ENCODE measurements at places on chromosomes 12 and 14. TPM values are rescaled to one million over a fixed set of nuclear protein-coding genes. Genes with fewer than 3 reads are reported as not detected.
A peak's percentile ranks its signal among the peaks of the same experiment; 100 is the strongest.

DNA sequence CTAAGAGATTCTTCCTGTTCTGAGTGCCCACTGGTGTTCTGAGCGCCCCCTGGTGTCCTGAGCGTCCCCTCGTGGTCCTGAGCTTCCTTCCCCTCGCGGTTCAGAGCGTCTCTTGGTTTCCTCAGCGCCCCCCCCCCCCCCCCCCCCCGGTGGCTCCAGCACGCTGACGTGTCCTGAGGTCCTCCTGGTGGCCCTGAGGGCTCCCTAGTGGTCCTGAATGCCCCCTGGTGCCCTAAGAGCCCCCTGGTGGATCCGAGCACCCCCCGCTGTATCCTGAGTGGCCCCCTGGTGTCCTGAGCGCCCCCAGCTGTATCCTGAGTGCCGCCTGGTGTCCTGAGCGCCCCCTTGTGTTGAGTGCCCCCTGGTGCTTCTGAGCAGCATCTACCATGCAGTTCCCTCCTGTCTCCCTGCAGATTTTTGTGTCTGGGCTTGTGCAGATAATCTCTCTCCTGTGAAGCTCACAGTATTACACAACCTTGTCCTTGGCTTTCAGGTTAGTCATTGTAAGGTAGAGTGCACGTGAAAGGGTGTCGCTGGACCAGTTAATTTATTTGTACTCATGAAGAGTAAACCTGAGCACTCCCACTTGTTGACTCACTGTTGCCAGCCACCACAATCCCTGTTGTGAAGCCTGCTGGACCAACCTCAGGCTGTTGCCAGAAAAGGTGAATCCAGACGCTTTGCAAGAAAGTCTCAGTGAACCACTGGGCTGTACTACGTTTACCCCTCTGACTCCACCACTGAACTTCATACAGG lies 1168.4 kb downstream of the TMEM121 start:
- H3K4me3 ChIP-seq: no peak overlapping the region
- H3K36me3 ChIP-seq: no peaks in the 10 kb centered on the region
- no peak overlapping the region for H3K27ac ChIP-seq
- H3K27me3 ChIP-seq: no peaks in the 10 kb centered on the region

DNA sequence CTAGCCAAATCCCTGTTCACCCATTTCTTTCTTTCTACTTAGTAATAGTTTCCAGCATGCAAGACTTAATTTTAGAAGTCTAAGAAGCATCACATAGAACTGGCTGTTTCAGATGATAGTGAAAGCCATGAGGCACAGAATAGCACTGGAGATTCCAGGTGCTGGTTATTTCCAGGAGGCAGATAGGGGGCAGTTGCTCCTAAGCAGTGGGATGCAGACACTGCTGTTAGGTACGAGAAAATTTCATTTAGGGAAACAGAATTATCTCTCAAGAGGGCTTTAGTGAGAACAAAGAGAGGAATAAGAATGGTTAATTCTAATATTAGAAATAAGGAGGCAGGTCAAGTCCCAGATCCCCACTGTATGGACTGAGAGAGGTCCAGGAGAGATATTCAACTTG lies 3.6 kb upstream of the MDGA2 start:
- peaks cover 18% of the 10 kb centered on the region for H3K4me1 ChIP-seq
- no peak overlapping the region for H3K27ac ChIP-seq
- H3K4me3 ChIP-seq: no peak overlapping the region
- peaks cover 62% of the 10 kb centered on the region for H3K27me3 ChIP-seq

The RNU7-1 gene
- total RNA-seq: not detected

DNA sequence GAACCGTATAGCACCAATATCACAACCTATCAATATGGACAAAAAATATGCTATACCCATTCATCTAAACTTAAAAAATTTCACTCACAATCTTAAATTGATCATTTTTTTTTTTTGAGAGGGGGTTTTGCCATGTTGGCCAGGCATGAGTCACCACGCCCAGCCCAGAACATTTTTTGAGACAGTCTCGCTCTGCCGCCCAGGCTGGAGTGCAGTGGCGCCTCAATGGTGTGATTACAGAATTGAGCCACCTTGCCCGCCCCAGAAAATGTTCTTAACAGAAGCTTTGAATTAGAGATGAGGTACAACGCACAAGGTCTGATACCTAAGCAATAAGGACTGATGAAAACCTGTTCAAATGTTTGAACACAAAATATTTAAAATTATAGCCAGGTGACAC lies 15.8 kb upstream of the ATP5F1B start:
- peaks cover 19% of the 10 kb centered on the region for H3K36me3 ChIP-seq
- H3K27me3 ChIP-seq: no peaks in the 10 kb centered on the region
- DNase-seq: no peak
- H3K4me3 ChIP-seq: no peak overlapping the region

The KRT3 gene
- not detected for total RNA-seq

- no peak for DNase-seq
- no peaks in the 10 kb centered on the region for H3K4me1 ChIP-seq
- no peaks in the 10 kb centered on the region for H3K36me3 ChIP-seq
- H3K4me3 ChIP-seq: no peak overlapping the region
Measured at GRCh38 chr12:74152370-74152769, 385.3 kb upstream of the ATXN7L3B start.

DNA sequence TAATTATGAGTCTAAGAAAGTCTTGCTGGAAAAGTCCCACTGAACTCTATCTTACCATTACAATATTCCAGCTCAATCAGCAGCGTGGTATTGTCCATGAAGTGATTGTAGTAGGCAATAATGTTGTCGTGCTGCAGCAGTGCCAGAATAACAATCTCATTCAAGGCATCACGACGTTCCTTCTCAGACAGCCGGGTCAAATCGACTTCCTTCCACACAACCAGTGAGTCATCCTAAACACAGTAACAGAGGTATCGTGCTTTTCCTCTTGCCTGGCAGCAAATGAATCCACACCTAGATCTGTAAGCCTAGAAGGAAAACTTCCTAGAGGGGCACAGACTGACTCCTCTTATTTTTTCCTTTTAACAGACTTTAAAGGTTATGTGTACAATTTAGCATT lies 2.9 kb downstream of the NEK9 start:
- peaks cover 39% of the 10 kb centered on the region for H3K4me1 ChIP-seq
- H3K36me3 ChIP-seq: peaks cover 7% of the 10 kb centered on the region
- H3K27me3 ChIP-seq: no peaks in the 10 kb centered on the region

GRCh38 chr12:96822641-96823040 lies 84.4 kb upstream of the NEDD1 start:
- H3K27me3 ChIP-seq: peaks cover 7% of the 10 kb centered on the region
- H3K4me1 ChIP-seq: no peaks in the 10 kb centered on the region
- no peak overlapping the region for H3K27ac ChIP-seq
- no peak overlapping the region for H3K4me3 ChIP-seq

DNA sequence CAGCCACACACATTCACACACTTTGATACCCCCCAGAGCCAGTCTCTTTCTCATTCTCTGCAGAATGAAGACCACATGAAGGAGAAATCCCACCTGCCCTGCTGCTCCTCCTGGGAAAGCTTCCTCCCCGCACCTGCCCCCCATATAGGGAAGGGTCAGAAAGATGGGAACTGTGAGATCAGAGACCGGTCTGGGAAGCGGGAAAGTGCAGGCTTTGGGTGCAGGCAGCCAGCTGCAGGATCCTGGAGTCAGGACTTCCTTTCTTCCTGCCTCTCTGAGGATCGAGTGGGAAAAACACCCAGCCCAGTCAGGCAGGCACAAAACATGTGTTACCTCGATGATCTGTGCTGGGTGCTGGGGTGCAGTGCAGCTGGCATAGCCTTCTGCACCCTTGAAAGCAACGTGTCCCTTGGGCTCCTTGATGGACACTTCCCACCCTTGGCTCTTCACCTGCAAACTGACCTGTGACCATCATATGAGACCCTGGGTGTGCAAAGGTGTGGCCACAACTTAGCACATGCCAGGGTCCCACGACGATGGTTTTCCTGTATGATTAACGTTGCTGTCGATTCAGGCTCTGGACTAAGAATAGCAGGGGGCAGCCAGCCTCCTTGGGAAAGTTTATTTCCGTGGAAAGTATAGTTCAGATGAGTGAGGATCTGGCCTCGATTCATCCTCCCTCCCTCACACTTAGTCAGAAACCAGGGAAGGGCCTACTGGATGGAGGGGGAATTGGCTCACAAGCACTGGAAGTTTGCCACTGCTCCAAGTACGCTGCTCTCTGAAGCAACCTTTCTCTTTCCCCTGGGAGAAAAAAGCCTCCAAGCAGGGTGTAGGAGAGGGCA lies 105.4 kb upstream of the MED13L start:
- H3K36me3 ChIP-seq: no peaks in the 10 kb centered on the region
- peak; percentile 62 for DNase-seq

DNA sequence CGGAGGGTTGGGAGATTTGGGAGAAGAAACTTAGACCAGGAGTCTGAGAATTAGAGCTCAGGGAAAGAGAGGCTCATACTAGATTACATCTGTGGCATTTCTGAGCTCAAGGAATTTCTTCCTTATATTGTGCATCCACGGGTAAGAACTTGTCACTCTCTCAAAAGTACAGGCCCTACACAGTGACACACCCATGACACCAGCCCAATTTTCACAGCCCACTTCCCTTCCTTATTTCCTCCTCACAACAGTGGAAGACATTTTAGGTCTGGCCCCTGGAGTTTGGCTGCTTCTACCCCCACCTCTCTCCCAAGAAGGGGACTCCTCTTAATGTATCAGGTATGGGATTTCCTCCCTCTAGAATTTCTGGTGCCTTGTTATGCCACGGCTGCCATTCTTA lies 9.2 kb upstream of the ZNF385A start:
- no peak for DNase-seq
- peak overlapping the region; percentile 50 for H3K27ac ChIP-seq
- H3K27me3 ChIP-seq: no peaks in the 10 kb centered on the region
- peaks cover 4% of the 10 kb centered on the region for H3K4me1 ChIP-seq
- peaks cover 21% of the 10 kb centered on the region for H3K36me3 ChIP-seq

DNA sequence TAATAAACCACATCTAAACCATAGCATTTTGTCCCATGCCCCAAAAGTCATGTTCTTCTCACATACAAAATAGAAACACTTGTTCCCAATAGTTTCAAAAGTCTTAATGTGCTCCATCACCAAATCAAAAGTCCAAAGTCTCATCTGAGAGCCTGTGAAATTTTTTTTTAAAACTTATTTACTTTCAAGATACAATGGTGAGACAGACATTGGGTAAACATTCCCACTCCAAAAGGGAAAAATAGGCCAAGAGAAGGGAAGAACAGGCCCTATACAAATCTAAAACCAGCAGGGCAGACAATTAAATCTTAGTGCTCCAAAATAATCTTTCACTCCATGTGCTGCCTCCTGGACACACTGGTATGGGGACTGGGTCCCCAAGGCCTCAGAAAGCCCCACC lies 84.4 kb upstream of the AMIGO2 start:
- H3K4me1 ChIP-seq: peaks cover 6% of the 10 kb centered on the region
- H3K27ac ChIP-seq: no peak overlapping the region
- no peak overlapping the region for H3K4me3 ChIP-seq

DNA sequence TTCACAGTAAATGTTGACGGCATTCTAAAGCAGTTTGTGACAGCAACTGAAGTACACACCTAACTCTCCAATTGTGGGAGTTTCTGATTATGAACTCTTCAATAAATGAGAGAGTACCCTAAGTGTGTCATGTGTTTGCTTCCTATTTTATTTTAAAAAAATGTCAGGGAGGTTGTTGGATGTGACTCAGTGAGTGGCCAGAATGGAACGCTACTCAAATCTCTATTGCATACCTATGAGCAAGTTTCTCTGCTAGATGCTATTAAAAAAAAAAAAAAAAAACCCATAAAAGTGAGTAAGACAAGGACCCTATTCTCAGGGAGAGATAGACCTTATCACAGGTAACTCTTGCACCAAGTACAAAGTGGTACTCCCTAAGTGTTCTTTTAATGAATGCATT lies 256.6 kb downstream of the BTG1 start:
- no peak overlapping the region for H3K27ac ChIP-seq
- H3K4me1 ChIP-seq: peaks cover 8% of the 10 kb centered on the region
- no peaks in the 10 kb centered on the region for H3K27me3 ChIP-seq
- H3K4me3 ChIP-seq: no peak overlapping the region

GRCh38 chr12:64222009-64222765 lies at the start of gene KICS2:
TSS of gene KICS2 (minus strand) at chr12:64222296. CDS start at chr12:64222237, 59 bp downstream.
- DNase-seq: peak; percentile 96
- H3K4me3 ChIP-seq: peak within 1 kb of the TSS; percentile 84
- H3K27ac ChIP-seq: peak within 1 kb of the TSS; percentile 98
- H3K4me1 ChIP-seq: peaks cover 11% of the 10 kb centered on the region
- no peaks in the 10 kb centered on the region for H3K36me3 ChIP-seq

The PZP gene
- total RNA-seq: not detected

DNA sequence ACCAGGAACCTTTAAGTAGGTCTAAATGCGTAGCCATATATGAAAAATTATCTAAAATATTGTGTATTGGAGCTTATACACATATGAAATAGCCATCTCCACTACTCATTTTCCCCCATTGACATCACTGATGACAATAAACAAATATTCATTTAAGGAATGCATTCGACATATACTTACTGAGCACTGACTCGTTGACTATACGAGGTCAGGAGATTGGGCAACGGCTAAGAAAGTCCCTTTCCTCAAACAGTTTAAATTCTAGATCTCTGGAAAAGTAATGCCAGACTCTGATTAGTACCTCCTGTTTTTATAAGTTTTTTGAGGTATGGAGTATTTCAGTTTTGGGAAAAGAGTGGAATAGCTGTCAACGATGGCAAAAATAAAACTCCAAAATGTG lies 139.4 kb upstream of the DIO2 start:
- DNase-seq: no peak
- no peak overlapping the region for H3K4me3 ChIP-seq
- no peaks in the 10 kb centered on the region for H3K36me3 ChIP-seq
- H3K27me3 ChIP-seq: no peaks in the 10 kb centered on the region
- no peak overlapping the region for H3K27ac ChIP-seq
- peaks cover 7% of the 10 kb centered on the region for H3K4me1 ChIP-seq

DNA sequence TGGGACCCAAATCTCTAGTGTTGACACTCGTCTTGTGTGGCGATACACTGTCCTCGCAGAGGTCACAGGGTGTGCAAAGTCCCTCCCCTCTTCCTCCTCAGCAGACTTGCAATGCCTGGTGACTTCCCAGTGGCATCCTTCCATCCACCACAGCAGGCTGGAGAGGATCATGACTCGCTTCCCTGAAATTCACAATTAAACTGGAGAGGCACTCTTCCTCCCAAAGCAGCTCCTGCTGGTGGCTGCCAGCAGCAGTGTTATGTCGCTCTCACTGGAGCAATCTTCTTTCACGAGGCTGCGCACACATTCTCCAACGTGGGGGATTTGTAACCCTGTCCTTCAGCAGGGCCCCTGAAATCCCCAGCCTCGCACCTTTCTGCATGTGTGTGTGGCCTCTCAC lies 145.2 kb upstream of the TMCC3 start:
- DNase-seq: no peak
- H3K4me3 ChIP-seq: no peak overlapping the region
- H3K36me3 ChIP-seq: no peaks in the 10 kb centered on the region
- H3K4me1 ChIP-seq: peaks cover 32% of the 10 kb centered on the region
- peak overlapping the region; percentile 87 for H3K27ac ChIP-seq

The DHRS2 gene
- not detected for total RNA-seq

- no peak for DNase-seq
- no peaks in the 10 kb centered on the region for H3K36me3 ChIP-seq
- H3K4me3 ChIP-seq: peak overlapping the region; percentile 46
- no peaks in the 10 kb centered on the region for H3K27me3 ChIP-seq
- peaks cover 52% of the 10 kb centered on the region for H3K4me1 ChIP-seq
Measured at GRCh38 chr12:46492471-46493085, 120.0 kb upstream of the SLC38A2 start.
